ENCODE measurements at places on chromosomes 2 and 18.

DNA sequence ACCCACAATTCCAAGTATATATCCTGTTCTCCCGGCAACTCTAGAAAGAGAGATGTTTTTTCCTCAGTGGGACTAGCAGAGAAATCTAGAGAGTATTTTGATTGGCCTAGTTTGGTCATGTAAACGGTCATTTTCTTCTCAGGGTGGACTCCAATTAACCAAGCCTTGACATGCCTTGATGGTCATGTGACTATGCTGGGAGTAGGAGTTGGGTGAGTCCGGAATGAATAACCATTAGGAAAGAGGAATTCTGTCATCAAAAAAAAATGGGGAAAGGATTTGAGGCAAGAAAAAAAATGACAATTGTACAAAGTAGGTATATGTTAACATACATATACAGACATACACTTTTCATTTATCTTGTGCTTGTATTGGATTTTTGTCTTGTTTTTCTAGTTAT, 248.2 kb upstream of the CDH20 start:
- DNase-seq, result no peak

DNA sequence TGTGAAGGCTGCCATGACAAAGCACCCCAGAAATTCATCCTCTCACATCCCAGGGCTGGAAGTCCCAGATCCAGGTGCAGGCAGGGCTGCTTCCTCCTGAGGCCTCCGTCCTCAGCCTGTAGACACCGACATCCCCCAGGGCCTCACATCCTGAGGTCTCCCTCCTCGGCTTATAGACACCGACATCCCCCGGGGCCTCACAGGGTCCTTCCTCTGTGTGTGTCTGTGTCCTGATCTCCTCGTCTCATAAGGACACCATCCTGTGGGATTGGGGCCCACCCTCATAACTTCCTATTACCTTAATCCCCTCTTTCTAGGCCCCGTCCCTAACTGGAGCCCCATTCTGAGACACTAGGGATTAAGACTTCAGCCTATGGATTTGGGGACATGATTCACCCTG, 92.0 kb upstream of the SNTG2 start:
- DNase-seq, result no peak

- DNase-seq, result no peak
These were observed 1257.8 kb upstream of the NRXN1 start for GRCh38 chr2:52289741-52290140.

DNA sequence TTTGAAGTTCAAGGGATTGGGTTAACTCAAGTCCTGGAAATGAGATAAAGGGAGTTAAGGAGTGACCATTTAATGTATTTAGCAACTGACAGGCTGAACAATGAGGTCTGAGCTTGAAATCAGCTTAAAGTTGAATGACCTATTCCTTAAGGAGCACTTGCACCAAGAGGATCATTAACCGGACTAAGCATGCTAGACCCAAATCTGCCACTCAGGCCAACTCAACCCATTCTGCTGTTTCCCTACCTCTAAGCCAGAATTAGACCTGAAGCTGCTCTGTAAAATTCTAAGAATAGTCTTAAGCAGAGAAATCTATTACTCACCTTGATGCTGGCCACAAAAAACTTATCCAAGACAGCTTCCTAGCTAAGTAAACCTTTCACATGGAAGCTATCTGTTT, 59.8 kb downstream of the SPRED2 start:
- DNase-seq, result no peak

GRCh38 chr2:209771474-209772289, at the start of gene UNC80:
TSS of gene UNC80 (plus strand) at chr2:209771832. CDS start at chr2:209772073, 241 bp downstream.
- DNase-seq, result peak; percentile 57

DNA sequence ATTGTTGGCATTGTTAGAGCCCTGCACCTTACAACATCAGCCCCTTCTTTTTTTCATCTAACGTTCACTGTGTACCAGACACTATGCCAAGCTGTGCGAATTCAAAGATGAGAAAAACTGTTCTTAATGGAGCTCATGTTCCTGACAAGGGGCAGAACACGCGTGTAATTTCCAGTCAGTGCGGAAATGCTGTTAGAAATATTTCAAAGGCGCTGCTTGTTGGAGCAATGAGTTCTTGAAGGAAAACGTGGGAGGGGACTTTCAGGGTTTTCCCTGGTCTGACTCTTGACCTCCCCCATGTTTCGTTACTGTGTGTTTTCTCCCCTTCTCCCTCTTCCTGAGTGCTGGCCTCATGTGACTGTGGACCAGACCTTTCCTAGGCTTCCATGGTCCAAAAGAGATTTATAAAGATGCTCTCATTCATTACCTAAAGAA, 1.5 kb downstream of the MTHFD2 start:
- DNase-seq, result peak; percentile 60

- DNase-seq, result no peak
These were observed 674.7 kb downstream of the ARHGAP15 start for GRCh38 chr2:143803936-143804335.

- no peak for DNase-seq
These were observed 291.5 kb upstream of the CCDC68 start for GRCh38 chr18:55250768-55251173.

GRCh38 chr2:27379836-27380625, 503 bp downstream of the ZNF513 start:
- DNase-seq, result peak; percentile 74

DNA sequence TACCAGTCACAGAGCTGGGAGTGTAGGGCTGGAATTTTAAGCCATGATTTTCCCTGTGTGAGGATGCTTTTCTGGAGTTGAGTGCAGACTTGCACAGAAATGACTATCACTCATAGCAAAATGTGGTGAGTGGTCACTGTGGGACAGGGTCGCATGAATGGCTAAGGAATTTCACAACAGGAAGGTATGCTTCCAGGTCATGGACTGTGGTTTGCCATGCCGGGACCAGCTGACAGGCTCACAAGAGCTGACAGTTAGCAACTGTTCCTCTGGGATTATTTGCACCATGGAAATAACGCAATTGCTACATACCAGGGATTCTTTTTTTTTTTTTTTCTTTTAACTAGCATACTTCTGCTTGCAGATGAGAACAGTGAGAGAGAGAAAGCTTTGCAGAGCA, 3.8 kb upstream of the UXS1 start:
- DNase-seq, result no peak

GRCh38 chr2:47639467-47639866, 143.5 kb upstream of the MSH6 start:
- DNase-seq, result no peak

GRCh38 chr2:152974146-152974545, 255.7 kb downstream of the ARL6IP6 start:
- no peak for DNase-seq

DNA sequence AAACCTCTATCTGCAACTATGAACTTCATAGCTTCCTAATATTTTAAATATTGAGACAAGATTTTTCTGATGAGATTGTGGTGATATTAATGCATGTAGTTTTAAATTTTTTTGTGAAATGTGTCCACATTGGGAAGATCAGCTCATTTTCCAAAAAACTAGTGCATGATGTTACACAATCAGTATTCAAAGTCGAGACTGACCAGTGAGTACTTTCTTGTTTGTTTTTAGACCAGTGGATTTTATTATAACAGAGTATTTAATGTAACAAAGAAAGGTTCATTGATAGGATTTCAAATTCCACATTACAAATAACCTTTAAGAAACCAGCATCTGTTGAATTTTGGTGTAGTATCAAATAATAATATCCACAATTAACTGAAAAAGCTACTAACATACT, 99.3 kb downstream of the TTC27 start:
- DNase-seq, result no peak

DNA sequence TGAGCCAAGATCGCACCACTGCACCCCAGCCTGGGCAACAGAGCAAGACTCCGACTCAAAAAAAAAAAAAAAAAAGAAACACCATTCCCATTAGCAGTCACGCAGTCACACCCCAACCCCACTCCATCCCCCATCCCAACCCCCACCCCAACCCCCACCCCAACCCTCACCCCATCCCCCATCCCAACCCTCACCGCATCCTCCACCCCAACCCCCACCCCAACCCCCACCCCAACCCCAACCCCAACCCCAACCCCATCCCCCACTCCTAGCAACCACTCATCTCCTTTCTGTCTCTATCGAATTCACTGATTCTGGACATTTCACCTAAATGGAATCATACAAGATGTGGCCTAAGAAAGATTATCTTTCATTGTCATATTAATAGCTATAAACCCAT, 25.9 kb upstream of the ATP9B start:
- DNase-seq, result no peak

GRCh38 chr2:150160058-150160457, 327.4 kb downstream of the RND3 start:
- DNase-seq, result no peak

- peak; percentile 32 for DNase-seq
These were observed 1.4 kb downstream of the RAB11FIP5 start for GRCh38 chr2:73111073-73112025.

DNA sequence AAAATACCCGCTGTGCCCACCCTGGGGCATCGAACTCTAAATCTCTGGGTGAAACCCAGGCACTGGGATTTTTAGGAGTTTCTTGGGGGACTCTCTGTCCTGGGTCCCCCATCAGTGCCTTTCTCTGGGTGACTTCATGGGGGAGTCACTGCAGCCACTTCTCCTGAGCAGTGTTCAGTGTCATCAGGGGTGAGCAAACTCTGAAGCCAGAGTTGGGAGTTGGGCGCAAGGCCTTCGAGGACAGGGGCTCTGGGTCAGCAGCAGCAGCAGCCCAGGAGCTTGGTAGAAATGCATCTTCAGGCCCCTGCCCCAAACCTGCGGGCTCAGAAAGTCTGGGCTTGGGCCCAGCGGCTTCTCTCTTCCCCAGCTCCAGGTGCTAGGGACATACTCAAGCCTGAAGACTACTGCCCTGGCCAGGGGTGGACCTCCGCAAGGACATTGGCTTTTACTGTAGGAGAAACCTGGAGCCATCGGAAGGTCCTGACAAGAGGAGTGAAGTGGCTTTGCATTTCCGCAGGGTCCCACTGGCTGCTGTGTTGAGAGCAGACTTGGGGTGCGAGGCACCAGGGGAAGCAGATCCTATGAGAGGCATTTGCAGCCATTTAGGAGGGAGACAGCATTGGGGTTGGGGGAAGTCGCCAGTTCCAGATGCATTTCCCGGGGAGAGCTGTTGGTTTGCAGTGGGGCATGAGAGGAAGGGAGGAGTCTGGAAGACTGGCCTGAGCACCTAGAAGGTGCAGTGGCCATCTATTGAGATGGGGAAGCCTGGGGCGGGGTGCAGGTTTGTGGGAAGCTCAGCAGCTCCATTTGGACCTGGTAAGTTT, 51.5 kb upstream of the FAHD2A start:
- no peak for DNase-seq

DNA sequence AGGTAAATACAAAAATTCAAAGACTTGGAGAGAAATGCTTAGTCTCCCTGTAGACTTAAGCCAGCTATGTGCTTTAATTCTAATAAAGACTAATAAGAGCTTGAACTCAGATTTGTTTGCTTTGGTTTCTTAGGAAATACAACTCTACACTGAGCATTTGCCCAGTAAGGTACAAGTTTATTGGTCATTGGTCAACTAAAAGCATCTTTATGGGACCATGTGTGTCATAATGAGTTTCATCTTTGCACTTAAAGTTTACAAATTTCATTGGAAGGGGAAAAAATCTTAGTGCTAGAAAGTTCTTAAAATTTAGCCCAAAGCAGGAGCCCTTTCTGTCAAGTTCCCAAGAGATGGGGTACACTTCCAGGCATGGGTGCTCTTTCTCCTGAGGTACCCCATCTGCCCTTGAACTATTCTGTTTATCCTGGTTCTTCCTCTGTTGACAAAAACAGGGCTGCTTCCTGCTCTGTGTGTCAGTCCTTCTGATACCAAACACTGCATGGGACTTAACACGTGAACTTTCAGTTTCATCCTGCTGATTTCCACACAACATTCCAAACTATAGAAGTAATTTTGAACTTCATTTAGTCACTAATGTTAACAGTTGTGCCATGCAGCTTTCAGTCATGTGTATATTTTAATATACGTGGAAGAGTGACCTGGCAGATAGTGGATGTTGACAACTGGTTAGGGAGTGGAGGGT, 200.2 kb downstream of the TPGS2 start:
- no peak for DNase-seq

DNA sequence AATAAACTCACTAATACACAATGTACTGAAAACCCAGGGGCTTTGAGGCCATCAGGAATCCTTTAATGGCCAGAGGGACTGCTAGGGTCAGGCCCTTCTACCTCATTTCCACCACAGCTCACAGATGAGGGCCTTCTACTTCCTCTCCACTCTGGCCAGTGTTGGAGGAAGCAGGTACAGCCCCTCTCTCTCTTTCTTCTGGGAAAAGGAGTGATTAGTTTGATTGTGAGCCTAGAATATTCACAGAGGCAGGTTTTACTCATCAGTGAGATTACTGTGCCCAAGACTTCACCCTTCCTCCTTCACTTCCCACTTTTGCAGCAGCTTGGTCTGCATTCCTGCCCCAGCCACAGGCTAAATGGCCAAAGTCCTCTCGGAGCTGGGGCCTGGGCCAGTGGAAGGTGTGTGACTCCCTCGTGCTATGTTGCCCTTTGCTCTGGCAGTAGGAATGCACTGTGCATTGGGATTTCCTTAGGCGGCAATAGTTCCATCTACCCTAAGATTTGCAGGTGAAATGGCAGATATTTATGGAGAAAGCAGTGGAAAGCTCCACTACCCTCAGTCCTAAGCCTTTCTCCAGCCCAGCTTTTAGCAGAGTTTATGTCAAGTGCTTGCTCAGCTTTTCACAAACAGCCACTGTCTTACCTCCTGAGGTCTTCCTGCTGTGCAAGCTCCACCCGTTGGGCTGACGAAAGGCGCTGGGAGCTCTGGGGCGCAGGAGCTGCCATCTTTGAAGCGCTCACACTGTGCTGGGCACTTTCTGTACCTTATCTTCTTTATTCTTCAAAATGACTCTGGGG, 36.2 kb upstream of the YES1 start:
- no peak for DNase-seq

- DNase-seq, result no peak
These were observed 81.7 kb downstream of the SEPTIN10 start for GRCh38 chr2:109531896-109532727.

DNA sequence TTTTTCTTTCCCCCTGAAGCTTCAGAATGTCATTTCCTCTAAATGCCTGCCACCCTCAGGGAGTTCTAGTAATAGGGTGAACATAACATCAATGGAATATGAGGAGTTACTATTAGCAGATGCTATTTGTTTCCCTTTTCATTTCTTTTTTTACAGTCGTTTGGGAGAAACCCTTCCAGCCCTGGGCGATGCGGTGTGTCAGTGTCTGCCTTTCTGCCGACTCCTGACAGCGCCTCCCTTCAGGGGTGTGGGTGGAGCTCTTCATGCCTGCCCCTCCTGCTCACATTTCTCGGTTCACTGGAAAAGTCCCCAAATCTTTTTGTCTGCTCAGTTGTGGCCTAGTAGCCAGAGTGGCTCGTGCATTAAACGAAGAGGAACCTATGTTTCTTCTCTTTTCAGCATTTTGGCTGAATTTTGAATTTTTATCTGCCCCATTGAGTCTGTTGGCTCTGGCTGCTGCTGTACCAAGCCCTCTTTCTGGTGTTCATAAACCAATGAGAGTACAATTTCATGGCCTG, 72.3 kb downstream of the FMNL2 start:
- peak; percentile 59 for DNase-seq

- DNase-seq, result no peak
These were observed 1133.6 kb upstream of the ZEB2 start for GRCh38 chr2:145653553-145653952.

DNA sequence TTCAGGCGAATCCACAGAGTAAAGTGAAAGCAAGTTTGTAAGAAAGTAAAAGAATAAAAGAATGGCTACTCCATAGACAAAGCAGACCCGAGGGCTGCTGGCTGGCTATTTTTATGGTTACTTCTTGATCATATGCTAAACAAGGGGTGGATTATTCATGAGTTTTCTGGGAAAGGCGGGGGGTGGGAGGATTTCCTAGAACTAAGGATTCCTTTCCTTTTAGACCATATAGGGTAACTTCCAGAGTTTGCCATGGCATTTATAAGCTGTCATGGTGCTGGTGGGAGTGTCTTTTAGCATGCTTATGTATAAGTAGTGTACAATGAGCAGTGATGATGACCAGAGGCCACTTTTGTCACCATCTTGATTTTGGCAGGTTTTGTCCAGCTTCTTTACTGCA, 59.8 kb downstream of the SLC4A3 start:
- DNase-seq, result no peak

Measured in activated CD4-positive, alpha-beta T cell treated with anti-CD3 and anti-CD28 coated beads for 36 hours (primary cell).